ENCODE measurements at places on chromosomes 4 and X. TPM values are rescaled to one million over a fixed set of nuclear protein-coding genes. Genes with fewer than 3 reads are reported as not detected.

Gene CT45A5
- not detected for total RNA-seq

Gene GYG2
- 4.3 TPM for total RNA-seq

Gene RS1
- not detected for total RNA-seq

Gene CNKSR2
- 0.99 TPM for total RNA-seq

Gene SLC25A43
- total RNA-seq, result 22.9 TPM

Gene TLR2
- not detected for total RNA-seq

Gene POLR2B
- total RNA-seq, result 94.2 TPM

Gene PCDH7
- total RNA-seq, result 172 TPM

Gene RAB33A
- 3.0 TPM for total RNA-seq

Gene GNRHR
- total RNA-seq, result not detected

Gene GYPB
- total RNA-seq, result not detected

Gene P2RY4
- 0.09 TPM for total RNA-seq

Gene ODAPH
- not detected for total RNA-seq

Gene PCDH19
- total RNA-seq, result 0.09 TPM

Gene CT45A1
- not detected for total RNA-seq

Gene CCDC160
- total RNA-seq, result not detected

Gene ADH1B
- 535 TPM for total RNA-seq

Gene TECRL
- total RNA-seq, result not detected

Gene DIPK2B
- total RNA-seq, result 0.16 TPM

Gene CT47B1
- not detected for total RNA-seq

Gene ARMCX4
- 25.4 TPM for total RNA-seq

Gene FGA
- not detected for total RNA-seq

Gene UCP1
- total RNA-seq, result not detected

Gene CSAG1
- not detected for total RNA-seq

Gene GABRQ
- total RNA-seq, result not detected

Measured in fibroblast of the aortic adventitia (primary cell).